ENCODE measurements at places on chromosomes 7 and 10. TPM values are rescaled to one million over a fixed set of nuclear protein-coding genes. Genes with fewer than 3 reads are reported as not detected.

The SGPL1 gene
- 24.0 TPM for total RNA-seq

The MKRN1 gene
- total RNA-seq: 83.4 TPM

The MSMB gene
- not detected for total RNA-seq

The PLCE1 gene
- total RNA-seq: 3.5 TPM

The HOXA2 gene
- total RNA-seq: 1.3 TPM

The CALHM3 gene
- total RNA-seq: not detected

The ZNF736 gene
- 9.4 TPM for total RNA-seq

All from smooth muscle cell of trachea (primary cell).